ENCODE measurements at places on chromosomes 4 and X.

DNA sequence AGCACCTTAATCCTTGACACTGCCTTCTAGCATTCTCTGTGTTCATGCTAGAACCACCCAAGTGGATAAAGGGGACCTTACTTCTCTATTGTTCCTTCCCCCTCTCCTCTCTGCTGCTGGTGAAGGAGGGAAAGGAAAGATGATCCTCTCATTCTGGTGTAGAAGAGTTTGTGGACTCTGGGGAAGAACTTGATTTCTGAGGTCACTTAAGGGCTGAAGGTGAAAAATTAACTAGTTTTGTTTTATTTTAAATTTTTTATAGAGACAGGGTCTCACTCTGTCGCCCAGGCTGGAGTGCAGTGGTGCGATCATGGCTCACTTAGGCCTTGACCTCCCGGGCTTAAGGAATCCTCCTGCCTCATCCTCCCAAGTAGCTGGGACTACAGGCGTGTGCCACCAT is 29.8 kb downstream of the SMS start:
- no peak for DNase-seq

DNA sequence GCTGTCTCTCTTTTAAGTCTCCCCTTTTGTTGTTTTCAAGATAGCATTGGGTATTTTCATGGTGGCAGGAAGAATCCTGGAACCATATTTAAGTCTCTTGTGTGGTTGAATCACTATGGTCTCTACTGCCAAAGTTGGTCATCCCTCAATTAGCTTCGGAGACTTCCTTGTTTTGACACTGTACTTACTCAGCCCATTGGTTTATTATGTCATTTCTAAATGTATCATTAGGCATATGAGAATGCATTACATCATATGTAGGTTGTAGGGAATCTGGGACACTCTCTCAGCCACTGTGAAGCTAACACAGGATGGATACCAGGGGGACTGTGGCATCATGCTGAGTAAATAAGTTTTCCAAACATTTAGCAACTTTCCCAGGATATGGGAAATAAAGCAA is 211.8 kb downstream of the DTHD1 start:
- no peak for DNase-seq

- DNase-seq, result no peak
Measured at GRCh38 chr4:185713272-185713671, 98.7 kb downstream of the SORBS2 start.

DNA sequence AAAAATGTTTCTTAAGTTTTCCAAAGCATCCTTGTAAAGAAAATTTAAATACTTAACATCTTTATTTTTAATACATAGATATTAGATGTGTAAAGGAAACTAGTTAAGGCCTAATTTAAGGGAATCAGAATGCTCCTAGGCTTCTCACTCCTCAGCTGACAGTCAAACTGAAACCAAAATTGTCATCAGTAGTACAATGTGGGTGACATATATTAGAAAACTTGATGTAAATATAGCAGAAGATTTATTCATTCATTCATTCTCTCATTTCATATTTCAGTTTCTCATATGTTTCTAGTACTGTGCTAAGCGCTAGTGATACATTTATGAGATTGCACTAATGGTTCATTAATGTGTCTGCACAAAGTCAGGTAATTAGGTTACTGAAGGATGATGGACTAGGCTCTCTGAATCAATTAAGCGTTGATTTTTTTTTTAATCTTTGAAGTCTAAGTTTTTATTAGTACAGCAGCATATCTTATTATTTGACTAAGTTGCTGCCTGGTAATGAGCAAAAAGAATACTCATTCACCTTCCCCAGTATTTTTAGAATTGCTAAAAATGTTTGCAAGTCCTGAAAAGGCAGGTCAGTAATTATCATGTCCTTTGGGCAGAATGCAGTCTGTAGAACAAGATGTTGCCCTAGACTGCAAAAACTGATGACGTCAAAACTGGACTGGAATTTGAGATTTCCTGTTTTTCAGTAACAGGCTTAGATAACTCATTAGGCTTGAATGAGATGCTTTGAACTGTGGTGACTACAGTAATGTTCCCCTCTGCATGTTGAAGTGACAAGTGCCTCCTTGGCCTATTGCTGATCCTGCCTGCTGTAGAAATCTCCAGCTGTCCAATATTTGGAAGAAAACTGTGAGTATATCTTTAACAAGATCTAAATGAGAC is 128.7 kb downstream of the ARHGAP24 start:
- DNase-seq, result no peak

- DNase-seq, result no peak
Measured at GRCh38 chrX:46710927-46711623, 47.8 kb downstream of the SLC9A7 start.

DNA sequence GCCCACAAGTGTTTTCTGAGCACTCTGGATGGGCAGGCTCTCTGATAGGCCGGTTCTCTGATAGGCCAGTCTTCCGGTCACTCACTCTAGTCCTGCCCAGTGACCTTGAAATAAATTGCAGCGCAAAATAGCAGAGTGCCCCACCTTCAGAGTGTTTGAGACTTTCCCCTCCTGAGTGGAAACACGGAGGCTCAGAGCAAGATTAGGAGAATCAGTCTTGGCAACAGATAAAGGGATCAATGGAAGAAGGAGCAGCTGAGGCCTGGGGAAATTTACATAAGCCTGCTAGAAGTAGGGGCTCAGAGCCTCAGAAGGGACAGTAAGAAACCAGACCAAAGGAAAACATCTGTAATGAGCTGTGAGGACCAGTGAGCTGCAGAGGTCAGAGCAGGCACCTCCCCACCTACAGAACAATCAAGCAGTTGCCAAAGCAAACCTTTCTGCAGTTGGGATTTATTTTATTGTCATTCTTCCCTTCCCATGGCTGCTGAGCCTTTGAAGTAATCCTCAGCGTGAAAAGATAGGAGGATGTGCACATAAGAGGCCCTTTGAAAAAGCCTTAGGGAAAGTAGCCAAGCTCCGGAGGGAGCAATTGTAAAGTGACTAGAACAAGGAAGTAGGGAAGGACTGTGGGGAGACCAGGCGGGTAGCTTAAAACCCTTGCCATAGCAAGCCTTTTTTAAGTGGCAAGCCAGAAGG is 89.1 kb upstream of the TSPAN5 start:
- no peak for DNase-seq

- DNase-seq, result no peak
Measured at GRCh38 chr4:150681063-150681462, 99.1 kb downstream of the MAB21L2 start.

- no peak for DNase-seq
Measured at GRCh38 chr4:5787311-5787710, 76.3 kb downstream of the EVC start.

DNA sequence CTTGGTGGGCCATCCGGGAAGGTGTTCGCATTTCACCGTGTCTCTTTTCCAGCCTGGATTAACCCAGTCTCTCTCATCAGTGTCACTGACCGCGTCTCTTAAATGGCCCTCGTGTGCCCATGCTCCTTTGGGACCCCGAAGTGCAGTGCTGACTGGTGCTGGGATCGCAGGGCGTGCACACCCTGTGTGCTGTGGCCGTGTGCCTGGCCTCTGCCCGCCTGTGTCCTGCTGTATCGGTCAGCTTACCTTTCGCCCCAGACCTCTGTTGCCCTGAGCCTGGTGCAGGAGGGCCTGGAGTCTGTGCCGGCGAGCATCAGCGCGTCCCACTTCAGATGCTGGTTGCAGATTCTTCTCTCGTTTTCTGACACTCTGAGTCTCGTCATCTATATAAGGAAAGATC is 68.3 kb upstream of the HGFAC start:
- DNase-seq, result no peak

GRCh38 chr4:95267081-95267480 is 281.7 kb downstream of the UNC5C start:
- DNase-seq, result no peak

DNA sequence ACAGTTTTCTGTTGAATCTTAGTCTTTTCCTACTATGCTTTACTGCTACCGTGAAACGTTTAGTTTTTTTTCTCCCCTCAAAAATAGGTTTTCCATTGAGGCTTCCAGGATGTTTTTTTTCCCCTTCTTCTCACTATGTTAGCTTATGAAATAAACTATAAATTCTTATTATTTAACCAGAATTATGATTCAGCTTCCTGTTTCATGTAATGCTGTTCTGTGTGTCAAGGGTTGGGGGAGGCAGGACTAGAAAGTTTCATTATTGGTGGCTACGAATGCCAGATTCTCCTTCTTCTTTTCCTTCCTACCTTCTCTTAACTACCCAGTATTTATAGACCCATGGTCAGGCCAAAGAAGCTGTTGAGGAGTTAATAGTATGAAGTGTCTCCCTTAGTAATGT is 11.8 kb downstream of the CLCN5 start:
- no peak for DNase-seq

DNA sequence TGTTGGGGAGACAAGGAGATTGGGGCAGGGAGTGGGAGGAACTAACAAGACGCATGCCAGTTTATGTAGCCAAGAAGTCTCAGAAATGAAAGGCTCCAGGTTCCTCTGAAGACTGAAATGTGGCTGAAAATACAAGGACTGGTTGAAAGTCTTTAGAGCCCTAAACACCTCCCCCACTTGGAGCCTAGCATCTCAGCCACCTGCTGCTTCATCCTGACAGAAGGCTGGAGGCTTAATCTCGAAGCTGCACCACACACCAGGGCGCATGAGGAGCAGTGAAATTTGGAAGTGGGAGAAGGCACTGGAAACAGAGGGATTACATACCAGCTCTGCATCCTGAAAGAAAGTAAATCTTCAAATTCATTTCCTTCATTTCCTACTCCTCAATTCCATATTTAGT is 160.7 kb upstream of the FTHL17 start:
- DNase-seq, result no peak

DNA sequence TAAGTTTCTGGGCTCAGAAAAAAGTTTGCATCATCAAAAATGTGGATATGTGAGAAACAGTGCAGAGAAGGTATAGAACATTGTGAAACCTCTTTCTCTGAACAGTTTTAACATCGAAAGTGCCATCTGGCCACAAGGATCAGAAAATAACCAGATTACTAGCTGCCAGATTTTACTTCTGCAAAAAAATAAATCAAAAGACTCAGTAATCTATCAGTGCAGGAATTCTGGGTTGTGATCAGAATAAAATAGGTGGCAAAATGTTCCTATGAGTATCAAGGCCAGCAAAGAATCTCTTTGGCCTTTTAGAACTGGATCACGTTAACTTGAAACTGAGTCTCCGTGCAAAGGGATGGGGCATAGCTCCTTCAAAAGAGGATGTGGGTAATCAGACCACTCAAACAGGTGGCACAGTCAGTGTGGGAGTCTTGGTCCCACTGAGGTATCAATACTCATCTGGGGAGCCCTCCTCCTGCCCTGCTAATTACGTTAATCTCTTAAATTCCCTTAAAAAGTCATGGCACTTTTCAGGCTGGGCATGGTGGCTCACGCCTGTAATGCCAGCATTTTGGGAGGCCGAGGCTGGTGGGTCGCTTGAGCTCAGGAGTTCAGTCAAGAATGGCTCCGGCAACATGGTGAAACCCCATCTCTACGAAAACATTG is 26.7 kb upstream of the RBM47 start:
- DNase-seq, result no peak

GRCh38 chrX:51316271-51316670 is 16.4 kb upstream of the NUDT10 start:
- DNase-seq, result no peak

DNA sequence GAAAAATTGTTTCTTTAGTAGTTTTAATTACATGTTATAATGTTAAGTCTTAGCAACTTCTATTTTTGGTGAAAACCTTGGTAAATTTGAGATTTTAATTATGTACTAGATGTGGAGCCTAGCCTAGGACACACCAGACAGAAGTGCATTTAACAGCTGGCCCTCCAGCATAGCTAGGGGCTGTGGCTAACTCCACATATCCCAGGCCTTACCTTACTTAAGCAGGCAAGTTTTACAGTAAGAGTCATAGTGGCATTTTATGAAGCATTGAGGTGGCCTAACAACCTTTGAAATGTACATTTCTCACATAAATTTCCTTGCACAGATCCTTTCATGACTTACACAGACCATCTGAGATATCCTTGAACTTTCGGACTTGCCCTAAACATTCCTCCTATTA is 71.6 kb upstream of the C4orf54 start:
- DNase-seq, result no peak

DNA sequence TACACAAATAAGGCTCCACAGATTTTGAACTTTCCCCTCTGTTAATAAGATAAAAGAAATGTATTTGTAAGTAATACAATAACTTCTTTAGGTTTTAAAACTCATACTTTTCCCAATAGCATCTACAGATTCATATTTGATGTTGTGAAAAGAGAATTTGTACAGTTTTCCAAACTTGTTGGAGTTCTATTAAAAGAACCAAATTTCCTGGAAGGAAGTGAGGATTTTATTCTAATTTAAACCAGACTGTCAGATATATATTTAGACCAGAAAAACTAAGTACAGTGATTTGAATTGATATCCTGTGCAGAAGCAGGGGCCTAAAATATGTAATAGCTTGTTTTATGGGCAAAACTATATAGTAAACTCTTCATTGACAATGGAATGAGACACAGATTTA is 53.7 kb downstream of the NAA11 start:
- DNase-seq, result no peak

- no peak for DNase-seq
Measured at GRCh38 chr4:173333658-173334084, 487 bp downstream of the HMGB2 start.

- DNase-seq, result no peak
Measured at GRCh38 chr4:184388106-184388505, 86.2 kb downstream of the IRF2 start.

GRCh38 chrX:50469206-50469605 is 1.4 kb downstream of the DGKK start:
- no peak for DNase-seq

DNA sequence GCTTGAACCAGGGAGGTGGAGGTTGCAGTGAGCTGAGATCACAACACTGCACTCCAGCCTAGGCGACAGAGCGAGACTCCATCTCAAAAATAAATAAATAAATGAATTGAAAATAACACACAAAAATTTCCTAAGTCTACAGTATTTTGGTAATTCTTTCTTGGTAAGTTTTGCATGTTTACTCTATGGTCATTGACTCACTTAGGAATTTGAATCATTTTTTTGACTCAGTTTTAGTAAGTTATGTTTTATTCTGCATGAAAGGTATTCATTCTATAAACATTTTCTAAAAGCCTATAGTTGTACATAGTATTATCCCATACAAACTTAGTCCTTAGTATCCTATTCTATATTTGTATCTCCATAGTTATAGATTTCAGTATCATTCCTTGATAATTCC is 772.9 kb upstream of the SLIT2 start:
- DNase-seq, result no peak

DNA sequence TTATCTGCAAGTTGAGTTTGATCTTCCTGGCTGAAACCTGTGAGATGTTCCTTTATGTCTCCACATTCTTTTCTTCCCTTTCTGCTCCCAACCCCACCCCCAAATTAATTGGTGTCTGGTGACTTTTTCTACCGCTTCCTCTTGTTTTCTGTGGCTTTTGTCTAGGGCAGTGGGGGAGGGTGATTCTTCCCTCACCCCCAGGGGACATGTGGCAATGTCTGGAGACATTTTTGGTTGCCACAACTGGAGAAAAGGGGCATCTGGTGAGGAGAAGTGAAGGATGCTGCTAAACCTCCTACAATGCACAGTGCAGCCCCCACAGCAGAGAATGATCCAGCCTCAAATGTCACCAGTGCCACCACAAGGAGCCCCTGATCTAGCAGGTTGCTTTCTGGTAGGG is 152.9 kb downstream of the NHS start:
- no peak for DNase-seq
